ENCODE measurements at places on chromosomes 1 and 21.

- DNase-seq: no peak
These were observed 22.6 kb downstream of the AK4 start for GRCh38 chr1:65170511-65171142.

GRCh38 chr1:19926296-19927129, 3.1 kb upstream of the PLA2G2E start:
- no peak for DNase-seq

DNA sequence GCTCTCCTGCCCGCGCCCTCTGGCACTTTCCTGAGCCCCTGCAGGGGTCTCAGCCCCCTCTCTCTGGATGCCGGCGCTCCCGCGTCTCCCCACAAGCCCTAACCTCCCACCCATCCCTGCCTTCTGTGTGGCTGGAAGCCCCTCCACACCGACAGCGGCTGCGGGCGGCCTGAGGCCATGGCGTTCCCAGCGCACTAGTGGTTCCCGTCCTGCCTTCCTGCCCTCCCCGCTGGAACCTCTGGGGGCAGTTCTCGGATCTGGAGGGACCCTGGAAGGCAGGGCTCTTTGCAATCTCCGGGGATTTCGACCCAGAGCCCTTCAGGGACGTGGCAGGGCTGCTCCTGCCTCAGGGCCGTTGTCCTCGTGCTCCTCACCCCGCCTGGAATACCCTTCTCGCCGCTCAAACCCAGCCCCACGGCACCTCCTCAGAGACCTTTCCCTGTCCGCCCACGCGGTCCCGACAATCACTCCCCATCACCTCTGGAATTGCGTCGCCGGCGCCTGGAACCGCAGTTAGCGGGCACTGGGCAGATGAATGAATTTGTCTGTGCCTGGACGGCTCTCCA, 493 bp upstream of the ESPN start:
- DNase-seq: no peak

GRCh38 chr1:10975567-10976326, 36.7 kb upstream of the TARDBP start:
- DNase-seq: no peak

GRCh38 chr1:52542085-52542688, 10.7 kb downstream of the TUT4 start:
- no peak for DNase-seq

- DNase-seq: no peak
These were observed 37.2 kb downstream of the GNPAT start for GRCh38 chr1:231278100-231278790.

DNA sequence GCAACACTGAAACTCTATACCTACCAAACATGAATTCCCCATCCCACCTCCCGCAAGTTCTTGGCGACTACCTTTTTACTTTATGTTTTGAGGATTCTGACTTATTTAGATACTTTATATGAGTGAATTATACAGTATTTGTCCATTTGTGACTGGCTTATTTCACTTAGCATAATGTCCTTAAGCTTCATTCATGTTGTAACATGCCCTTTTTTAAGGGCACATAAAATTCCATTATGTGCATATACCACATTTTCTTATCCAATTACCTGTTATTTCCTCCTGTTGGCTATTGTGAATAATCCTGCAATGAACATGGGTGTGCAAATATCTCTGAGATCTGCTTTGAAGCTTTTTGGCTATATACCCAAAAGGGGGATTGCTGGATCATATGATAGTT, 22.0 kb upstream of the CHIT1 start:
- DNase-seq: no peak

Measured in hippocampal formation (tissue), 2 donors.